Bronchial epithelial cell (primary cell): ENCODE measurements at places on chromosomes 12 and 14.

DNA sequence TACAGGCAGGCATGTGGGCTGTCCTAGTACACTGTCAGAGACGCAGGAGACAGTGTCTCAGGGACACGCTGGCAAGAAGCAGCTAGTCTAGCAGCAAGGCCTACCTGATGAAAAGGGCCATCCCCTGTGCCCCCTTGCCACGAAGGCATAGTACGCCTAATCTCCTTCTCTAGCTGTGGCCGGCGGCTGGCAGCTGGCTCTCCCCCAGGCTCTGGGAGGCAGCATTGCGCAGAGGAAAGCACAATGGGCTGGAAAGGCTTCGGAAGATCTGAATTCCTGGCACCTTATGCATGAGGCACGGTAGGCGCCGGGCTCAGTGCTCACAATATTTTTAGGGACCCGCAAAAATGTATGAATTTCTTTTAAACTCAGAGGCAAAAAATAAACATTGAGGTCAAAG is 16.0 kb upstream of the PLEKHH1 start:
- peak; percentile 24 for DNase-seq

- DNase-seq: peak; percentile 89
Measured at GRCh38 chr14:58315606-58316005, 17.3 kb downstream of the ARID4A start.

- no peak for DNase-seq
Measured at GRCh38 chr12:89213747-89214146, 138.6 kb downstream of the DUSP6 start.

- DNase-seq: peak; percentile 83
Measured at GRCh38 chr12:26113853-26114719, 10.8 kb downstream of the BHLHE41 start.

GRCh38 chr14:34135492-34135891 is 184.6 kb upstream of the EGLN3 start:
- no peak for DNase-seq

DNA sequence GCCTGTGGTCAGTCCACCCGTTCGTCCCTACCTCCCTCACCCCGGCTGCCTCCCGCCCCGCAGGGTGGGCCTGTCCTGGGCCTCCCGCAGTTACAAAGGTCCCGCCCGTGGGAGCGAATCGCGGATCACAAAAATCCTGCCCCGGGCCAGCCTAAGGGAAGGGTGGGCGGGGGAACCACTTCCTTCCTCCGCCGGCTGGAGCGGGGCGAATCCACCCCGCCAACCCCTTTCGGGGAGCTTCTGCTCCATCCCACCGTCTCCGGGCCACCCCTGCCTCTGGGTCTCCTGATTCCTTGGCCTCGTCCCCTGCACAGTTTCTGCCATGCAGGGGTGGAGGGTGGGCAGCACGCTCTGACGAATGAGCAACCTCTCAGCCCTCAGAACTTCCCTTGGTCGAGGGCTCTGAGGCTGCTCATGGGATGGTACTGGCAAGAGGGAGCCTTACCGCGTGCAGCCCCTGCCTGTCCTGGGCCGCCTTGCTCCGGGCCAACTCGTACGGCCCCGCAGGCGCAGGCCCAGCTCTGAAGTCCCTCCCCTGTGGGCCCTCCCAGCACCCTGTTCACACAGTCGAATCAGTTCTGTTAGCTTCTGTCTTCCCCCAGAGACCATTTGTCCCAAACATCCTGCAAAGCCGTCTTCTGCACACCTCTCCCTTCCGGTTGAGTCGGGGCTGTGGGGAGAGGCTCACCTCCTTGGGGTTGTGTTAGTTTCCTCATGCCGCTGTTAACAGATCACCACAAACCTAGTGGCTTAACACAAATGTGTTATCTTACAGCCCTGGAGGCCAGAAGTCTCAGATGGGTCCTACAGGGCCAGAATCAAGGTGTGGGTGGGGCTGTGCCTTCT is 589 bp upstream of the HVCN1 start:
- peak; percentile 37 for DNase-seq

DNA sequence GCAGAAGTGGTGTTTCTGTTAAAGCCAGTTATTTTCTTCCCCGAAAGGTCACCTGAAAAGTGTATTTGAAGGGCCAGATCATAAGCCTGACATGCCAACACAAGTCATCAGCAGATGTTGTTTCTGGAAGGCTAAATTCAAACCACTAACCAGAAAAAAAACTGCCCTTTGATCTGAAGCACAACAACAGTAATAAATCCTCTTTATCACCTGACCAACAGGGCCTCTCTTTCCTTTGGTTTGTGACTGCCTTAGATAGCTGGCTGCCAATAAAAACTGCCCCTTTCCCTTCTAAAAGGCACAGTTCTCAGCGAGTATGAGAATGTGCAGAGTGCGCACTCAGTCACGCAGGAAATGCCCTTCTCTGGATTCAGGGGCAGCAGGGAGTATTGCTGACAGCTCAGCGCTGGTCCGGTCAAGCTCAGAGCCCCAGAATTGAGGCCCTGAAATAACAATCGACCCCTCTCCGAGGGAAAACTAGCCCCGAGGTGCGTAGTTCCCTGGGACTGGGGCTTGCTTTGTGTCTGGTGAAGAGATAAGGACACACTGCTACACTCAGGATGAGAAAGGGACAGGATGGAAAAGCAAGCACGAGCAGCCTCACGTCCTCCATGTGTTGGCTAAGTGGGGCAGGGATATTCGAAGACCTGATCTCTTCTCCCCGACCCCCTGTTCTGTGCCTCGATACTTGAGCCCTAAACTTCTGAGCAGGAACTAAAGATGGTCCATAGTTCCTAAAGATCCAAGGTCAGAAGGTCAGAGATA is 184.2 kb upstream of the GZMB start:
- DNase-seq: no peak

DNA sequence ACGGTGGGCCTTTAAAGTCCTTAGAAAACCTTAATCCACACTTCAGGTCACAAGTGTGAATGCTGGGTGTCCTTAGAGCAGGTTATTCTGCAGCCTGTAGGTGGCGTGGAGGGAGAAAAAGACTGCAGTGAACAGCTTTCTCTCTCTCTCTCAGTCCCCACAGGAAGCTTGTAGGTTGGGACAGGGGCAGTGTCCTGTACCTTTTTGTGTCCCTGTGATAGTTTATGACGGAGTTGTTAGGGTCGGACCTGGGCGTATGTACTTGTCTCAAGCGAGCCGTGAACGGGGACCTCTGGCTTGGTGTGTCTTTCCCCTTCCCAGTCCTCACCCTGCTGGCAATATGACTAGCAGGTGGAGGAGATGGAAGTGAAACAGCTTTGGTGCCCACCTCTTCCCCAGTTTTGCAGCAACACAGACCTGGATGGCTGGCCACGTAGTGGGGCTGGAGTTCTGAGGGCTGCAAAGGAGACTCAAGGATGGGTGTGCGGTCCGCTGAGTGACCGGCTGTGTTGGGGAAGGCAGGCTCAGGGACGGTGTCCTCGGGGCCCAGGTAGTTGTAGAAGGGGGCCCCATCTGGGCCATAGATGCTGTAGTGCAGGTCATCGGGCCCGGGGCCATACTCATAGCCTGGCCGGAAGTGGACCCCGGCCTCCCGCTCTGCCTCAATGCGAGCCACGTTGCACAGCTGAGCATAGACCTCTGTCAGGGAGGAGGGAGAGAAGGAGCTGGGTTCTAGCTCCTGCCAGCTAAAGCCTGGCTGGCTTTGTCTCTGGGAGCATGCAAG is 8.9 kb downstream of the ISCA2 start:
- peak; percentile 44 for DNase-seq

- no peak for DNase-seq
Measured at GRCh38 chr12:124772289-124773170, 91.1 kb downstream of the SCARB1 start.

DNA sequence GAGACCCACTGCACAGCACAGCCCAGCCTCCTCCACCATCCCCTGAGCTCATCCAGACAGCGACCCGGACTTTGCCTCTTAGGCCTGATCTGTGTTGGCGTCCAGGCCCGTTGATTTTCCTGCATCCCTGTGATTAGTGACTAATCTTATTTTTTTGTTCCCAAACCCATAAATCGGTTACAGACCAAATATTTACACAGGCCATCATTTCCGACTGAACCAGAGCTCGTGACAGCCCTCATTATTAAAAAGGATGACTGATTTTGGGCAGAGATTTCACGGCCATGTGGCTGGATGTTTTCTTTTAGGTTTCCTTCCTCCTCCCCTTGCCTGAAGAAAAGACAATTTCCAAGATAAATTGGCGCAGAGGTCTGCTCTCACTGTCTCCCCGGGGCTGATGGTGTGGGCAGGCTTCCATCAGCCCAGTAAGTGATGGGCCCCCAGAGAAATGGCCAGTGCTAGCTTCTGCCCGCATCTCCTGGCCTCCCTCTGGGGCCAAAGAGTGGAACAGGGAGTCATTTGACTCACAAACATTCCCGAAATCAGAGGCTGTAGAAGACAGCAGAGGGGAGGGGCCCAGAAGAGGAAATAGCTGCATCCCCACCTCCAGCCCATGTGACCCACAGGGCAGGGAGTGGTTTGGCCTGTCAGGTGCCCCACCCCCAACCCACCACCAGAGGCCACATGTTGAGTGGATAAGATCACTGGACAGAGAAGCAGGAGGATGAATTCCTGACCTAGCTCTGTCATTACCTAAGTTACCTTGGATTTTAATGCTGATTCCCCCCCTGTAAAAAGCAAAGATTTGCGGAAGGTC is 283.5 kb downstream of the KSR2 start:
- no peak for DNase-seq

- DNase-seq: no peak
Measured at GRCh38 chr12:12482959-12483358, 79.7 kb downstream of the DUSP16 start.

DNA sequence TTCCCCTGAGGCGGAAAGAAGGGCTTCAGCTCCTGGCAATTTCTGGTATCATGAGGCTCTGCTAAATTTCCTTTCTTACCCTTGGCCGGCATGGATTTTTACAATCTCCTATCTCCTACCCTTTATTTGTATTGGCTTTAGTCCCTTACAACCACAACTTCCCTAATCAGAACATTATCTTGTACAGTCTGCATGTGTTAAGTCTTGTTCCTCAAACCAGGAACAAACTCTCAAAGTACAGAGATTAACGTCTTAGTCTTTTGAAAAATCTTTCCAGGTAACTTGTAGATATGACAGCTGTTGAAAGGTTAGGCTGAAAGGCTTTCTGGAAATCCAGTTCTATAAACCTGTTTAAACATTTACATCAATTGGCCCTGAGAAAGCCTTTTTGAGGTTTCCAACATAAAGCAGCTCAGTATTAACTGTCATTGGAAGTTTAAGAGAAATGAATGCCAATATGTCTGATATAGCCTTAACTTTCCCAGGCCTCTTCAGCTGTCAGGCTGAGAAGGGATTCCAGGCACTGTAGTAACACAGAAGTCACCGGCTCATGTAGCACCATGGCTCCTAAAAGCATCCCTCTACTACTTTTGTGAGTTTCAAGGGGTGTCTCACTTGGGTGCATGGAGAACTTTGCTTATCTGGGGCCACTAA is 360.5 kb downstream of the FUT8 start:
- no peak for DNase-seq

DNA sequence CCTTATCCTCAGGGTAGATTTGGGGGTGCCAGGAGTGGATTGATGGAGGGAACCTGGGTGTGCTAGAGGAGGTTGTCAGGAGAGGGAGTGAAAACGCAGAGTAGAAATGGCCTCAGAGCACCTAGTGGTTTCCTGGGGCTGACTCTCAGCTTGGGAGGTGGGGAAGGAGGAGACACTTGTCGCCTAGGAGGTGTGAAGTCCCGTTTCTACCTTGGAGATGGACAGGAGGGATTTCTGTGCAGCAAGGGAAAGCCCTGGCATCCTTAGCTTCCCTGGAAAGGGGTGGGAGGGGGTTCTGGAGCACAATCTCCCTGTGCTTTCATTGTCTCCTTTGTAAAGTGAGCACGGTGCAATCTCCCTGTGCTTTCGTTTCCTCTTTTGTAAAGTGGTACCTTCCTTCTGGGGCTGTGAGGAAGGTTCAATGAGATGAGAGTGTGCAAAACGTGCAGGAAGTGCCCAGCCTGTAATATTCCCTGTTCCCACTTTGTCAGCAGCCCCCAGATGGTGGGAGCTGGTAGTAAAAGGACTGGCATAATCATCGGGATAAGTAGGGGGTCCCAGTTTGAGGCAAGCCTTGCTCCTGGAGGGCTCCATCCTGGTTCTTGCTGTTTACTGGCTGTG is 1.6 kb downstream of the OAS3 start:
- no peak for DNase-seq

- DNase-seq: no peak
Measured at GRCh38 chr14:74176400-74176793, 62.9 kb upstream of the VSX2 start.
